Activated CD8-positive, alpha-beta memory T cell treated with anti-CD3 and anti-CD28 coated beads for 48 hours (primary cell): ENCODE measurements at places on chromosomes 5 and 9.

- DNase-seq, result no peak
These were observed 31.2 kb downstream of the NANS start for GRCh38 chr9:98087420-98088354.

DNA sequence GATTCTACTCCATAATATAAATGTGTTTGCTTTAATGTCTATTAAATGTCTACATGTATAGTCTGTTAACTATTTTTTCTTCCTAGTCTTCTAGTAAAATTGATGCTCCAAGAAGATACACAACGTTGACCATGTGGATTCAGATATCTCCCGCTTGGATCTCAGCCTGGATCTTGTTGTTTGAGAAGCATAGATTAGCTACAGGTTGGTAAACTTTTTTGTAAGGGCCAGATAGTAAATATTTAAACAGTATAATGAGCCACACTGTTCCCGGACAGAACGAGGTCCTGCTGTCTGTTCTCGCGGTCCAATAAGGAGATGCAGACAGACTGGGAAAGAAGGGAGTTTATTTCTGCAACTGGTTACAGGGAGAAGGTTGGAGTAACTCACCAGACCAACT lies 86.2 kb upstream of the IL12B start:
- DNase-seq, result no peak

GRCh38 chr5:178223828-178224335 lies 8.7 kb downstream of the PHYKPL start:
- DNase-seq, result no peak

DNA sequence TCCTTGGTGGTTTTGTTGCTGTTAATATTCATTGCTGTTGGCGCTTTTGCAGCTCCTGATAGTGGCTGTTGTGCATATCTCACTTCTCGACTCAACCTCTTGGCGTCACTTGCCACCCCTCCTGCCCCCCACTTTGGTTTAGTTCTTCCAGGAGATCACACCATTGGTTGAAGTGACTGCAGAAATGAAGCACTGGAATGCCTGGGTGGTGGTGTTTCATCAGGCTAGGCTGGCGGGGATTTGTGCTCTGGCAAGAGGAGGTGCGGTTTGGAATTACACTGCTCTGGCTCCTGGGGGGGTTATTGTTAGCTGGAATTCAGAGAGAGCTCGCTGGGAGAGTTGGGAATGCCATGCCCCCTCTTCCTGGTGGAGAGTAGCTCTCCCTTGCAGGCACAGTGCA lies 11.5 kb downstream of the PRRC2B start:
- DNase-seq, result no peak

GRCh38 chr5:122112733-122113558 lies 16.4 kb upstream of the ZNF474 start:
- DNase-seq, result no peak

- DNase-seq, result no peak
These were observed 129.4 kb upstream of the GPR151 start for GRCh38 chr5:146645342-146645741.

DNA sequence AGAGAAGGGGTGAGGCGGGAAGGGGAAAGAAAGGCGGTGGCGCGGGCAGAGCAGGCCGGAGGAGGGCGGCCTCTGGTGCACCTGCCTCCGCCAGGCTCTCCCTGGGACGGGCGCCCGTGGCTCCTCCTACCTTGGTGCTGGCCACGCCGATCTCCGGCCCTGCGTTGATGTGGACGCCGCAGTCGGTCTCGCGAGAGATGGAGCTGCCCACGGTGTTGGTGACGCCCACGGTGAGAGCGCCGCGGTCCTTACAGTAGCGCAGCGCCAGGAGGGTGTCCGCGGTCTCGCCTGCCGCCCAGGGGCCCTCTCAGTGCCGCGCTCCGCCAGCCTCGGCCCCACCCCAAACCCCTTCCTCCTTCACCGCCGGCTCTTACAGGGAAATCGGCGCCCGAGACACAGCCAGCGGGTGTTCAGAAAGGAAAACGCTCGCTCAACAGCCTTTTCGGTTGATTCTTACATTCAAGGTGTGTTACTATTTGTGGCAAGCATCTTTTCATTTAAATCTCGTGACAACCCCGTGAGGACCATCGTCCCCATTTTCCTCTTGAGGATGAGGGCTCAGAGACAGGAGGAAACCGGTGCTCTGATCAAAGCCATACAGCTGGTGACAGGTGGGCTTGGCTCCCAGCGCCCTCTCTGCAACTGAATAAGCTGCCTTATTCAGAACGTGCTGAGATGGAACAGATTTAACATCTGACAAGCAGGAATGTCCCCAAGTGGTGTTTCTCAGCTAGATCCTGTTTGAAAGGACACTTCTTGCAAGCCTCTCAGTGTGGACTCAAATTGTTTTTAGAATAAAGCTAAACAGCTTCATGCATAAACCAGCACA lies 22.0 kb upstream of the MAPK9 start:
- peak; percentile 36 for DNase-seq

DNA sequence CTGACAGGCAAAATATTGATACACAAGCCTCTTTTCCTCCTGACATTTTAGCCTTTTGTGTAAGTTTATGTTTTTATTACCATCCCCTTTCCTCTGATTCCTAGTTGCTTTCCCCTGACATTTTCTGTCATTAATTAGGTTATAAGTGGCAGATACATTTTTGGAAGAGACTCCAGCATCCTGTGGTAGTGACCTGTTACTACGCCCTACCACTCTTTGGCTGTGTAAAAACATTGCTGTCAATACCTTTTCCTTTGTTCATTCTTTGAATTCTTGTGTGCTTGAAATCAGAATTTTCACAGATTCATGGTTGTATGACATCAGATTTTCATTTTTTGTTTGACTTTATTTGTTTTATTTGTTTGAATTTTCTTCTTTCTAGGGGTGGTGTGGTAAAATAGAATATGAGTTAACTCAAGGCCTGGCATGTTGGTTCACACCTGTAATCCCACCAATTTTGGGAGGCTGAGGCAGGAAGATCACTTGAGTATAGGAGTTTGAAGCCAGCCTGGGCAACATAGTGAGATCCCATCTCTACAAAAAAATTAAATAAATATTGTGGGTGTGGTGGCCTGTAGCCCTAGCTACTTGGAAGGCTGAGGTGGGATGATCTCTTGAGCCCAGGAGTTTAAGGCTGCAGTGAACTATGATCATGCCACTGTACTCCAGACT lies 43.4 kb downstream of the UBE2R2 start:
- no peak for DNase-seq

DNA sequence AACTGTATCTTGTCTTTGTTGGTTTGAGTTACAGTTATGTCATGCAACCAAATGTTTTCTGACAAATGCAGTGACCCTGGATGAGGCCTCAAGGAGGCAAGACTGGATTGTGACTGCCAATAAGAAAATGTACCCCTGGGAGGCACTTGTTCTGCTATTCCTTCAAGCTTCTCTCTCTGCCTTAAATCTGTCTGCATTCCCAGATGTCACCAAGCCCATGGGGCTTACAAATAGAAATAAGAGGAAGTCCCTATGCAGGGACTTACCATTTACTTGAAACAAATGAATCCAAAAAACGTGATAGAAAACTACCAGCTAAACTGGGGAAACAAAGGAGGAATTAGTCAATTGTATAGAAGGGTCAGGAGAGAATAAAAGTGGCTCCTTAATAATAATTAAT lies 8.2 kb upstream of the PARP8 start:
- no peak for DNase-seq

GRCh38 chr9:908536-909205 lies 67.2 kb downstream of the DMRT1 start:
- DNase-seq, result no peak

GRCh38 chr9:21507483-21507790 lies 25.3 kb upstream of the IFNE start:
- no peak for DNase-seq

GRCh38 chr5:94754824-94755223 lies 136.4 kb downstream of the SLF1 start:
- no peak for DNase-seq

DNA sequence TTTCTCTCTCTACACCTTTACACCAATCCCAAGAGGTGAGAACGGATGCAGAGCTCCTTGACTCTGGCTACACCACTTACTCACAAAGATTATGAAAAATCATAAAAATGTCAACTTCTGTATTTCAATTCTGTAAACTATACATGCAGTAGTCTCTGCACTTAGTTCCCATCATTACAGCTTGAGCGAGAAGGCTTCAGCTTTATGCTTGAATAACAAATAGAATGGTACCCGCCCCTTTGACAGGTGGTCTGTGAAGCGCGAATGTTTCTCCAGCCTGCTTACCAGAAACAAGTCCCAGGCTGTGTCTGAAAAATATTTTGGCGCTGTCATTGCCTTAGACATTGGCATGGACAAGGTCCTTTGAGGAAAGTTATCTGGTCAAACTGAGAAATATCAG lies 562.4 kb upstream of the CLINT1 start:
- DNase-seq, result no peak

DNA sequence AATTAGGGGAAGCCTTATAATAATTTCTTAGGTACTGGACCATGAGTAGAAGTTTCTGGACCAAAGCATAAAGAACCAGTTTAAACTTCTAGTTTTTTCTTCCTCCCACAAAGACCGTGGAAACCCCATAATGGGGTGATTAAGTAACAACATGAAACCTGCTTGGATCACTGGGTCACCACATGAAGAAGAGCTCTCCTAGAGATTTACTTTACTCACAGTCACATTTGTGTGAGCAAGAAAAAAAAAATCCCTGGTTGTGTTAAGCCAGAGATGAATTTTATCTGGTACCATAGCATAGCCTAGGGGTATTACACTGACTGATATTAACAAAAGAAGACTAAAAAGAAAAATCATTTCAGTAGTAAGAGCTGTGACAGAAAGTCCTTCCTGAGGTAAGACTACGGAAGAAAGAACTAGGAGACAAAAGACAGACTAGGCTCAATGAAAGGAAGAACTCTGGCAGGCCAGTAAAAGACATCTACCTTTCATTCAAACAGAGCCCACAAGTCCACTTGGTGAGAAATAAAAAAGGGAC lies 15.2 kb downstream of the OTP start:
- no peak for DNase-seq

DNA sequence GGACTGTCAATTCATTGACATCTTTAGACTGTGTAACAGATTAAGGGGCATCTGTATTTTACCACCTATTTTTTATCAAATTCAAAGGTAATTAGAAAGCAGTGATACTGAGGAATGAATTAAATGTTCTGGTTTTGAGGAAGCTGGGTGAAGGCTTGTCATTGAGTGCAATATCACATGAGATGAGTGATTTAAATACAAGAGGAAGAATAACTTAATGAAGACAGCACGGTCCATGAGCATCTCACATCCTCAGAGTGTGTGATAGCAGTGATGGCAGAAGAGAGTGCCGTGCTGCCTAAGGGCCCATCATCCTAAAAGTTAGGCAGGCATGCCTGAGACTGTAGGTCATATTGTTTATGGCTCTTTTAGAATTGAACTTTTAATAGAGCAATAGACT lies 263.3 kb downstream of the MAST4 start:
- no peak for DNase-seq

DNA sequence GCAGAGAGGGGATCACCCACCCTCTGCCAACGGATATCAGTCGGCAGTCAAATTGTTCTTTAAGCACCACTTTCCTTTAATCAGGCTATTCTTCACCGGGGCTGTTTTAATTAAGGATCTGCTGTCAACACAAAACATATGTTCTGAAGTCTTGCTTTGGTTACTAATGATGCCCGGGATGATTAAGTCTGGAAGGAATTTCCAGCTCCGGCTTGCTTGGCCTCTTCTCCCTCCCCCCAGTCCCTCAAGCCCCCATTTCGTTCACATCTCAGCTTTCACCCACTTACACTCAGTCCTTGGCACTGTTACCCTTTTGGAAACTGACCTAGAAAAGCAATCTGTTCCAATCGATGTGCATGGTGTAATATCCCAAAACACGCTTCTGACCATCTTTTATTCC lies 74.7 kb downstream of the MSX2 start:
- no peak for DNase-seq

DNA sequence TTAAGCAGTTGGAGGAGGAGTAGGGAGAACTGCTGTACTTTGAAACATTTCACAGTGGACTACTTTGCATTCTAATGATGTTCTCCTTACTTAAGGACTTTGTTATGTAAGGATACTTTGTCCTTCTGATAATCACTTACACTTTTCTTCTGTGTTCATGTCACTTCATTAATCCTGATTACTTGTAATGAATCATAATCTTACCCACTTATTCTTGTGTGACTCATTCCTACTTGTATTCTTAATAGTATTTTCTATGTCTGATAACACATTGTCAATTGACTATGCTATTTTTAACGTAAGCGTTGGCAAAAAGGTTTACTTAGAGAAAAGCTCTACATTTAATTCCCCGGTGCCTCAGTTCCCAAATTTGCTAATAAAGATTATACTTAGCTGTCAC lies 63.8 kb downstream of the GHR start:
- no peak for DNase-seq

- DNase-seq, result no peak
These were observed at the start of gene FAT2 for GRCh38 chr5:151591144-151591819. FAT2 (minus strand) TSS chr5:151591331; CDS start chr5:151568931, 22,400 bp downstream.

- no peak for DNase-seq
These were observed 107.3 kb upstream of the APC start for GRCh38 chr5:112630246-112631009.

GRCh38 chr9:86487838-86488233 lies 133.6 kb upstream of the TUT7 start:
- DNase-seq, result no peak

DNA sequence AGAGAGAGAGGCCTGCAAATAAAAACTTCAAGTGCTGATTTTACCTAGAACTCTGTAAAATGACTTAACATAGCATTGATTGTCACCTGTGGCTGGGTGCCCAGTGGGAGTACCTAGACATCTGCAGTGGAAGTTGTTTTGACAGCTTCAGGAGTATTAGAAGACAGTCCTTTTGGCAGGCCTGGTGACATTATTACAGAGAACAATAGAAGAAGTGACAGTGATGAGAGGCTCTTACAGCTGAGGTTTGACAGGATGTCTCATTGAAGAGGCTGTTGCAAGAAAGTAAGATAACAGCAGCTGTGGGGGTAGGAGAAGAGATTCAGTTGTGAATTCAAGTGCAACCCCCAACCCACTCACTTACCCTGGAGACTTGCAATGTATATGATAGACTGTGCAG lies 27.9 kb upstream of the MUSK start:
- DNase-seq, result no peak

DNA sequence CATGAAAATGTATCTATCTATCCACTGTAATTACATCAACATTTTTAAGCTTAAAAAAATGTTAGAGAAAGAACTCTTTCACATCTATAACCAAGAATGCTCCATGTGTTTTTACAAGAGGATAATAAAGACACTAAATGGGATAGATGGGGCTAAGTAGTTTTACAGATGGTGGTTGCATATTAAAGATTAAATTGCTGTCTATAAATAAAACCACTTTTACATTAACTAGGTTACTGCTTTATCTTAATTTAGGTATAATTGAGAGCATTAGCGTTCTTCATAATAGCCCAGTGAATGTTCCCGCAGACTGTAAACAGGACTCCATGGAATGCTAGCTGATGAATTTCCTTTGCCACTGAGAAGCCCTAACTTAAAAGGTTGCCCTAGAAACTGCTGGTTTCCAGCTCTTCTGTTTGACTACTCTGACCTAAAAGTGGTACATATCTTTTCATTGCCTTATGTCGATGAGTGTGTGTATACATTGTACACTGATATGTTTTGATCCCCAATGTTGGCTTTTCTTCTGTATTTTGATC lies 117.9 kb downstream of the SGCD start:
- no peak for DNase-seq

GRCh38 chr5:72441094-72441723 lies 66.0 kb downstream of the ZNF366 start:
- DNase-seq, result no peak
